ENCODE measurements at places on chromosomes 1 and 21.

DNA sequence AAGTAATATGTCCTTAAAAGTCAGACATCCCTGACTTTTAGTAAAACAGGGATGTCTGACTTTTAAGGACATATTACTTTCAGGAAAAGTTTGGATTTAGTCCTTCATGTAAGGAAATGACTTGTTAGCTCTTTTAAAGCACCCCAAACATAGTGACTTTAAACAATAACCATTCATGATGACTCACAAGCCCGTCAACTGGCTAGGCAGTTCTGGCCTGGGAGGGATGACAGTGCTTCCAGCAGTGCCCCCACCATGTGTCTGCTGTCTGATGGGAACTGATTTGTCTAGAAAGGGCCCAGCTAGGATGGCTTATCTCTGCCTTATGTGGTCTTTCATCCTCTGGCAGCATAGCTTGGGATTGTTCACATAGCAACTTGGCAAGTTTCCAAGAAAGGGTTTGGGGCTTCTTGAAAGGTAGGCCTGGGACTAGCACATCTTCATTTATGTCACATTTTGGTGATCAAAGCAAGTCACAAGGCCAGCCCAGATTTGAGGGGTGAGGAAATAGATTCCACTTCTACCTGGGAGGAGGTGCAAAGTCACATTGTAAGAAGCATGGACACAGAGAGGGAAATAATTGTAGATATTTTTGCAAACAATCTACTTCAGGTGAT lies 143.5 kb downstream of the C1orf94 start:
- DNase-seq = no peak

DNA sequence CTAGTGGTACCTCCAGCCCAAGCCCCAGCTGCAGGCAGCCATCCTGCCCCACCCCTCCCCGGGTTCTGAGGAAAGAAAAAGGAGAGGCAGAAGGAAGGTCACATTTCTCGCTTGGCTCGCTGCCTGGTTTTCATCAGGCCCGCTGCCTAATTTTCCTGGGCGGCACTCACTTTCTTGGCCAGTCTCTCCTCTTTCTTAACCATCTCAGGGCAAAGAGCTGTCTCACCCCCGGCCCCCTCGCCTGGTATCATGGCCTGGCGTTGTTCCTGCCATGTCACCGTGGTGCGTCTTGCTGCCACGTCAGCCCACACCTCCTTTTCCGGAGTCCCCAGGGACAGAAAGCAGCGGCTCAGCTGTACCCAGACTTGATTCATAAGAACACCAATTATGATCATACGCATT lies 26.6 kb upstream of the CASZ1 start:
- DNase-seq = no peak

- DNase-seq = no peak
Observed at GRCh38 chr1:91104712-91105111, 82.9 kb upstream of the ZNF644 start.

- DNase-seq = no peak
Observed at GRCh38 chr1:168803806-168804510, 75.0 kb upstream of the DPT start.

GRCh38 chr1:221172841-221173240 lies 293.6 kb downstream of the HLX start:
- no peak for DNase-seq

GRCh38 chr1:236124965-236125364 lies 17.4 kb upstream of the GPR137B start:
- DNase-seq = no peak

DNA sequence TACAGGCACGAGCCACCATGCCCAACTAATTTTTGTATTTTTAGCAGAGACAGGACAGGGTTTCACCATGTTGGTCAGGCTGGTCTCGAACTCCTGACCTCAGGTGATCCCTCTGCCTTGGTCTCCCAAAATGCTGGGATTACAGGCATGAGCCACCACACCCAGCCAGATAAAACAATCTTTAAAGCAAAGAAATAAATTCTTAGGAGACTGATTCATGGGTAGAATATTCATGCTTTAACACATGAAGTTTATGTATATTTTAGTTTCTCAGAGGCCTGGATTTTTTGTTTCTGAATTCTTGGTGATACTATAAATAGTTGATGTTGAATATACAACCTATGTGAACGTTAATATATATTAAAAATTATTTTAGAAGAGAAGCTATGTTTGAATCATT lies 127.4 kb upstream of the KIAA1614 start:
- DNase-seq = no peak

- DNase-seq = no peak
Observed at GRCh38 chr1:56054959-56055358, 524.4 kb downstream of the PLPP3 start.

- DNase-seq = no peak
Observed at GRCh38 chr1:148162363-148162762, 10.3 kb upstream of the NBPF11 start.

DNA sequence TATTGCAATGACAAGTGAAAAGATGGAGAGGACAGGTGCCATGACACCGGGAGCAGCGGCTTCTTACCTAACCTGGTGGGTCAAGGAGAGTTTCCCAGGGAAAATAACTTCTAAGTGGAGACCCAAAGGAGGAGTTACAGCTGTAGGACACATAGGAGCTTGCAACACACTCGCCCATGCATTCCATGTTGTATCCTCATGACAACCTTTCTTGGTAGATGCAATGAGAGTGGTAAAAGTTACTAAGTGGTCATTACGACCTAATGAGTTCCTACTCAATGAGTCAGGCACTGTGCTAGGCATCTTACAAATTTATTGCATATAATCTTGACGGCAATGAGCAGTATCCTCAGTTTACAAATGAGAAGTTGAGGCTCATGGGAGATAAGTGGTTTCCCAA lies 119.5 kb upstream of the HOOK1 start:
- no peak for DNase-seq

DNA sequence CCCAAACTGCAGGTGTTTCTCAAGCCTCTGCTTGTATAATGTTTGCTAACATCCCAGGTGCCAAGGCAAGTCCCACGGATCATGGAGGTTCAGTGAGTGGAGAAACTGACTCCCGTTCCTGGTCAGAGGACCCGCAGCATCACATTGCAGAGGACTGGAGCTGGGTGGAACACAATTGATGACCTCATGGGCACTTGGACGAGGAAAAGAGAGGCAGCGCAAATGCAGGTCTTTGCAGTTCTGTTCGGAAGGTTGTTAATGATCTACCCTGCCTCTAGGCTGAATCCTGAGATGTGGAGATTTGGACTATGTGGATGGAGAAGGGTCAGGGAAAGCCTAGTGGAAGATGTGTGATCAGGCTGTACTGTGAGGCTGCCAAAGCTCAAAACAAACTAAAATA lies 192.9 kb downstream of the DUSP10 start:
- no peak for DNase-seq
